ENCODE measurements at places on chromosomes 4 and X. TPM values are rescaled to one million over a fixed set of nuclear protein-coding genes. Genes with fewer than 3 reads are reported as not detected.

GLRA3 gene
- not detected for total RNA-seq

SOX3 gene
- total RNA-seq: not detected

ACE2 gene
- 15.2 TPM for total RNA-seq

GRCh38 chr4:41455206-41455605, 82.8 kb upstream of the LIMCH1 start:
- H3K4me1 ChIP-seq: peaks cover 17% of the 10 kb centered on the region

- no peaks in the 10 kb centered on the region for H3K4me1 ChIP-seq
- DNase-seq: no peak
- H3K4me3 ChIP-seq: no peak overlapping the region
- H3K27me3 ChIP-seq: no peaks in the 10 kb centered on the region
- H3K36me3 ChIP-seq: no peaks in the 10 kb centered on the region
- no peak overlapping the region for H3K27ac ChIP-seq
Measured at GRCh38 chr4:133524369-133524768, 375.3 kb downstream of the PCDH10 start.
